Stimulated activated CD4-positive, alpha-beta T cell treated with anti-CD3 and anti-CD28 coated beads, Interleukin-2, amount 100 ng/mL, for 48 hours (primary cell): ENCODE measurements at places on chromosomes 4 and X.

GRCh38 chr4:38562751-38563198 lies 101.2 kb upstream of the KLF3 start:
- no peak for DNase-seq

- DNase-seq = no peak
Observed at GRCh38 chr4:34250562-34250961, 1993.8 kb downstream of the ARAP2 start.

DNA sequence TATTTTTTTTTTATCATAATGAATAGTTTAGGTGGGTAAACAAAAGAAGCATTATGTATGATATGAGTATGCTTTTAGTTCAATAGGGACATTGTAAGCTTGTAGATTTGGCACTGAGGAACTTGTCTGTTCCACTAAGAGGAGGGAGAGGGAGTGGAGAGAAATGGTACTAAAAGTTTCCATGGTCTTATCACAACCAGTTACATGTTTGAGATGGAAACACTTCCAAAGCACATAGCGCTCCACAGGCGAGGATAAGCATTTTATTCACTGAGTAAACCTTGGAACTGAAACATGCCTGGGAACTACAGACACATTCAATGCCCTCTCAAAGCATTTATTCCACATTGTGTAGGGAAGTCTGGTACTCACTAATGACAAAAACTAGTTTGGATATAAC lies 15.5 kb downstream of the MYOZ2 start:
- DNase-seq = no peak

GRCh38 chr4:57119054-57119651 lies 9.0 kb upstream of the IGFBP7 start:
- no peak for DNase-seq

- DNase-seq = no peak
Observed at GRCh38 chr4:997375-998071, 4.3 kb upstream of the SLC26A1 start.

- DNase-seq = no peak
Observed at GRCh38 chrX:37638047-37638446, 47.5 kb upstream of the XK start.

- no peak for DNase-seq
Observed at GRCh38 chr4:87557348-87557747, 28.2 kb upstream of the SPARCL1 start.

DNA sequence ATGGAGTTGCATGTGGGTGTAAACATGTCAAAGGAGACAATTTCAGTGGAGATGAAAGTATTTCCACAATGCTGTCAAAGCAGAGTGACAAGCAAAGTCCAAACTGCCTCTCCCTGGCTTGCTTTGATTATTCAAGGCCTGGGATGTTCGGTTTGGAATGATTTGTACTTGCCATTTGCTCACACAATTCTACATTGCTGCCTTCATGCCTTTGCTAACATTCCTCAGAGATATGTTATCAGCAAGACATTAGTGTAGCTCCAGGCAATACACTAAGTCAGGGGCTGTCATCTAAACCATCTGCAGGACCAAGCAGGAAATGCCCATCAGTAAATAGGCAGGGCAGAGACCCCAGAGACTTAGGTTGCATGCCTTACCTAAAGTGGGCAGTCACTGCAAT lies 79.6 kb upstream of the C1QTNF7 start:
- DNase-seq = no peak

GRCh38 chr4:121192480-121192879 lies 28.4 kb upstream of the TNIP3 start:
- no peak for DNase-seq

DNA sequence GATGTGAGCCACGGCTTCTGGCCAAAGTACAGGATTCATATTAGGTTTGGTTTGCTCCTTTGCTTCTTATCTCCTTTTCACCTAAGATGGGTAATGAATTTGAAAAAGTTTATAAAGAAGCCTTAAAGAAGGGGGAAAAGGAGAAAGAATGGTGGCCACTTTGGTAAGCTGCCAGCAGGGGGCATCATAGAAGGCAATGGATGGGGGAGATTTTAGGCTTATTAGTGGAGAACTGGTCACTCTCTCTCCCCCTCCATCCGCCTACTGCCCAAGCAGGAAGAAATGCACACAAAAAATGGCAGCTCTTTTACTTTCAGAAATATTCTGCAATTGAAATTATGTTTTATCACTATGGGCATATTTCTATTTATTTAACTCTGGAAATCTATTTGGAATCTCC lies 32.0 kb downstream of the SPARCL1 start:
- DNase-seq = peak; percentile 3

DNA sequence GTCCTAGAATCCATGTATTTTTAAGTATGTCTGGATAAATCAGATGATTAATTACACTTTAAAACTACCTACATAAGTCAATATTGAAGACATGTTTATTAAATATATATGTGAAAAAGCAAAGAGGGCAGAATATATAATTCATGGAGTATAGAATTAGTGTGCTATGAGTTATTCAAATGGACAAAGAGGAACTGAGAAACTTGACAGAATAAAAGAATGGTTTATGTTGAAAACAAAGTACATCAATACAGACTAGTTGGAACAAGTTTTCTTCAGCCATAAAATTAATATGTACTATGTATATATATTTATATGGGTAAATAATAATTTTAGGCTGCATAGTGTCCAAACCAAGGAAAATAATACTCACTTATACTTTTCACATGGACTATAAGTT lies 173.5 kb downstream of the NPFFR2 start:
- no peak for DNase-seq

- no peak for DNase-seq
Observed at GRCh38 chr4:13162886-13163285, 321.3 kb downstream of the RAB28 start.

DNA sequence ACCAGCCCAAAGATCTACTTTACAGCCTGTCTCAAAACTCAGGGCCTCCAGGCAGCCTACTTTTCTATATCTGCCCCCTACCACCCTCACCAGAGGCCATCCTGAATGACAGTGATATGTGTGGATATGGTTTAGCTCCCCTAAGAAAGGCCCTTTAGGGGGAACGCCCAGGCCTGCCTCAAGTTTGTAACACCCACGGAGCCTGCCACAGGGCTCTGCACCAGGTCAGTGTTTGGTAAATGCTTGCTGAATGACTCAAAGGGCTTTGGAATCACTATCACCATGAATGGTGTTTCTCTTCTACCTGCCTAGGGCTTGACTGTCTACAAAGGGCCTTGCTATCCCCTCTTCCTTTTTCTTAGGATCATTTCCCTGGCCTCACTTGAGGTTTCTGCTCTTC lies 11.3 kb upstream of the LONRF3 start:
- DNase-seq = no peak

DNA sequence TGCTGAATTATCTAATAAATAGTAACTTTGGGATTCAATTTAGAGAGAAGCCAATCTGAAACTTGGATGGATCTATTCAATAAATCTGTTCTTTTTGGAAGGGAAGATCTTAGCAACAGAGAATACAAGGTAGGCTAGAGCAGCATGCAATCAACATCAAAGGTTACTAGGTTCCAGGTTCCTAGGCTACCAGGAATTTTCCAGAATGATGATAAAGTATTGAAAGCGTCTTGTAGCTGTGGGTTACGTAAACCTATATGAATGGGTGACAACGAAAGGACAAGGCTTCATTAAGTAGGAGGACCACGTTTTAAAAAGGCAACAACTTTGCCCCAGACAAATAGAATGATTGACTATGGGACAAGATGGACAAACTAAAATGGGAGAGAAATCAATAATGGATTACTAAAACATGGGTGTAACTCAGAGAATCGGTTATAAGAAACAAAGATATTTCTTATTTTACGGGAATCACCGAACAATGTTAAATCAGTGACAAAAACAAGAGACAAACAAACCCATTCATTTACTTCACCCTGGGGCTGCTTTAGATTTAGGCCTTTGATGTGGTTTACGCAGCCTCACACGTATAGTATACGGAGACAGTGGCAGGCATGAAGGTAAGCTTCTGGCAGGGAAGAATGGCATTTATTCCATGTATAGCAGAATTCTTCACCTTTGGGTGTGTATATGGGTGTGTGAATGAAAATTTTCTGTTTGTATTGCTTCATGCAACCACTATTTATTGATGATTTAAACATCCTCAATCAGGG lies 732.6 kb upstream of the PABPC4L start:
- DNase-seq = no peak

DNA sequence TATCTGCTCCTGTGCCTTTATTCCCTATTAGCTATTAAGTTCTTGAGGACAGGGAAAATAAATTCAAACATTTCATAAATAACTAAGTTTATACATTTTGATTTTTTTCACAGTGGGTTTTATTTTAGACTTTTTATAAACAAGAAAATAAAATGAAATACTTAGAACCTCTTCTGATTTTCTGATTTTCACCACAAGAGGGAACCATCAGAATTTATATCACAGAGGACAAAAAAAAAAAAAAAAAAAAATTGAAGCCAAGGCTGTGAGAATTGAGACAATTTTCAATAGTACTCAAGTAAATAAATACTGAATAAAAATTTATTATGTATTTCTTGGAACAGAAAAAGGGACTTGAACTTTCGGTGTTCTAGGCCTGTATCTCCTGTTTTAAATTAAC lies 288.1 kb downstream of the SH3BGRL start:
- no peak for DNase-seq

DNA sequence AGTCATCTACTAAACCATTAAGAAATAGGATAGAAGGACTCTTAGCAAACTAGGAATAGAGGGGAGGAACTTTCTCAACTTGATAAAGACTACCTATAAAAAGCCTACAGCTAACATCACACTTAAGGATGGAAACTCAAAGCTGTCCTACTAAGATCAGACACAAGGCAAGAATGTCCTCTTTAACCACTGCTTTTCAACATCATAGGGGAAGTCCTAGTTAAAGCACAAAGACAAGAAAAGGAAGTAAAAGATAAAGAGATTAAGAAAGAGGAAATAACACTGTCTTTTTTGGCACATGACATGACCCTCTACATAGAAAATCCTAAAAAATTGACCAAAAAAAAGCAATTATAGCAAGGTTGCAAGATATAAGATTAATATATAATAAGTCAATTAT lies 136.6 kb downstream of the FBXW7 start:
- no peak for DNase-seq
